Dermis blood vessel endothelial cell (primary cell): ENCODE measurements at places on chromosomes 13 and 19. TPM values are rescaled to one million over a fixed set of nuclear protein-coding genes. Genes with fewer than 3 reads are reported as not detected.

DNA sequence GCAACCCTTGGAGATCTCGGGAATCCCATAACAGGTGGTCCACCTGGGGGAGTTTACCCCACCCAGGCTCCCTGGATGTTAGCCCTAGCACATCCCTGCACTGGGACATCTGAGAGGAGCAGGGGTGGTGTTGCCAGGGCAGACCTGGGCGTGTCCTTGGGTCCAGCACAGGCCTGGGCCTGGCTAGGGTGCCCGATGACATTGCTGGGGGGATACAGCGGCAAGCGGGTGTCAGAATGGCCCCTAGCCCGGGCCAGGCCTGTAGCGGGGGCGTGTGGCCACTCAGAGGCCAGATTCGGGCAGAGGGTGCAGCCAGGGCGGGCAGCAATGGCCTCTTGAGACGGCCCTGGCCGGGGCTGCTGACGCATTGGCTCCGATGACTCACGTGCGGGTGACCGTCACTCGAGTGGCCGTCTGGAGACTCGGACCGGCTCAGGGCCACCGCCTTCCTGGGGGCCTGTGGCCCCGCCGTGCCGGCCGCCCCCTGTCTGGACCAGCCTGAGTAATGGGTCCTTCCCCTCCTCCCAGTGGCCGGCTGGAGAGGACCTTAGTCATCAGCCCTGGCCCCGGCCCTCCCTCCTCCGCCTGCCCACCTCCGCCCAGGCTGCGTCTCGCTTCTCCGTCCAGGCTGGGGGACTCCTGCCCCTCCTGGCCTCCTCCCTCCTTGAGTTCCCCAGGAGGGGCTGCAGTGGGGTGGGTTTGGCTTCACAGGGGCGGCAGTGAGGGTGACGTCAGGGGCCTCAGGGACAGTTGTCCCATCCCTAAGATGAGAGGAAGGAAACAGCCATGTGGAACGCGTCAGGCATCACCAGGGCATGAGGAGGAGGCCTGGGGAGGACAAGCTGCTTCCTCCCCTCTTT is 23.2 kb upstream of the CRTC1 start:
- peak; percentile 43 for DNase-seq

DNA sequence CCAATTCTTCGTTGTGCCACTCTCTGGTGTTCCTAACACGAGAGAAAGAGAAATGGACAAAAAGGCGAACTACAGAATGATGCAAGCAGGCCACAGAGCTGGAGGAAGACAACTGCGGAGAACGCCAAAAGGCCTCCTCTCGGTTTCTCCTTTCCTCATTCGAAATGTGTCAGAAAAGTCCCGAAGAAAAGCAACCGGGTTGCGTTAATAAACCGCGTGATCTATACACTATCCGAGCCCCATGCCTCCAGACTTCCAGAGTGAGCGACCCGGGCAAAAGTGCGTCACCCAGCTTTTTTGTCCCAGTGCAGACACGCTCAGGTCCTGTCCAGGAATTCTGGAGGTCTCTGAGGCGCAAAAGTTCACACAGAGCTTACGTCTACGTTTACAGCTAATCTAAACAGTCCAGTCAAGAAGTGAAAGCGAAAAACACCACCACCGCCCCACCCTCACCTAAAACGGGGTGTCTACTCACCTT is 413 bp downstream of the N4BP2L2 start:
- peak; percentile 64 for DNase-seq

Gene RPS15
- total RNA-seq, result 380 and 637 TPM in 2 replicates

GRCh38 chr19:5588906-5589676 is 21.3 kb upstream of the TINCR start:
- DNase-seq, result no peak

DNA sequence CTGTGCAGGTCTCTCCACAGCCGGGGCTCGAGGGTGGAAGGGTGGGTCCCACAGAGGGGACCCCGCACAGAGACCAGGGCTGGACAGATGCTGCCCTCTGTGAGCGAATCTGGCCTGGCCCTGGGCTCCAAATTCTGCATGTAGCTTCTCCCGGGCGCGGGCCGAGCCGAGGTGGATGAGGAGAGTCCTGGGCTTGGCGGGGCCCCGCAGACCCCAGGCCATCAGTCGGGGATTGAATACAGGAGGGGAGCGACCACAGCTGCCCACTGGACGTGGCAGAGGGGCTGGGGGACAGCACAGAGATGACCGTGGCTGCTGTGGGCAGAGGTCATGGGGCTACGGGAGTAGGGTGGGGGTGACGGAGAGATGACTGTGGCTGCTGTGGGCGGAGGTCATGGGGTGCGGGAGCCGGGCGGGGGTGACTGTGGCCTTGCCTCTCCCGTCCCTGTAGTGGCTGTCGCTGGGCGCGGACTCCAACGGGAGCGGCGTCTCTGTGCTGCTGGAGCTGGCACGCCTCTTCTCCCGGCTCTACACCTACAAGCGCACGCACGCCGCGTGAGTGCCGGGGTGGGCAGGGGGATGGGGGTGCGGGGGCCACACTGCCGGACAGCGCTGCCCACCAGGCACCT is 15.5 kb downstream of the NCLN start:
- DNase-seq, result no peak

DNA sequence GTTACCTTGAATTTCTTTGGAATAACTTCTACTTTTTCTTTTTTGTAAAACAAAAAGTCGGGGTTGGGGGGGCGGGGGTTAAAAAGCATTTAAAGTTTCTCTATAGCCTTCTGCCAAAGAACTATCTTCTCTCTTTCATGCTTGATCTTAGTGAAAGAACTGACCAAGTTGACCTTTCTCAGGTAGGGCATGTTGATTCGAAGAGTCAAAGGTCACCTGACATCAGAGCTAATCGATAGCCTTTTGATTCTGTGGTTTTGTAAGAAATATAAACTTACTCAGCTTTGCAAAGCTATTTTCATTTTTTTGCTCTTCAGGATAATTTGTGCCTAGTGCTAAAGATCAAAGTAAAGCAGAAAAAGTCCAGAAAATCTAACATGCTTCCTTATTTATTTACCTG is 181.5 kb downstream of the IRS2 start:
- DNase-seq, result no peak

DNA sequence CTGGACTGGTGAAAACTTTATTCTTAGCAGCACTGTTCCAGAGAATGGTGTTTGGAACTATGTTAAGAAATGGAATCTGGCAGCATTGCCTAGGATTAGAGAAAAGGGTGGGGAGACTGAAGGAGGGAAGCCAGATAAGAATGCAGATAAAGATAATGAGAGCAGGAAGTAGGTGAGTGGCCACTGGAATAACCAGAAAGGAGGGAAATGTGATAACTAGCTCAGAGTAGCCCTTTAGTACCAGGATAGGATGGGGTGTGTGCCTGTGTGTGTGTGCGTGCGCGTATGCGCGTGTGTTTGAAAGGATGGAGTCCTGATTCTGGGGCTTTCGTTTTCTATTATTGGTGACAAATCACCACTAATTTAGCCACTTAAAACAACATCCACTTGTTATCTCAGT is 33.4 kb upstream of the FRY start:
- no peak for DNase-seq

Gene B3GNT8
- total RNA-seq, result 1.8 and 2.6 TPM in 2 replicates

DNA sequence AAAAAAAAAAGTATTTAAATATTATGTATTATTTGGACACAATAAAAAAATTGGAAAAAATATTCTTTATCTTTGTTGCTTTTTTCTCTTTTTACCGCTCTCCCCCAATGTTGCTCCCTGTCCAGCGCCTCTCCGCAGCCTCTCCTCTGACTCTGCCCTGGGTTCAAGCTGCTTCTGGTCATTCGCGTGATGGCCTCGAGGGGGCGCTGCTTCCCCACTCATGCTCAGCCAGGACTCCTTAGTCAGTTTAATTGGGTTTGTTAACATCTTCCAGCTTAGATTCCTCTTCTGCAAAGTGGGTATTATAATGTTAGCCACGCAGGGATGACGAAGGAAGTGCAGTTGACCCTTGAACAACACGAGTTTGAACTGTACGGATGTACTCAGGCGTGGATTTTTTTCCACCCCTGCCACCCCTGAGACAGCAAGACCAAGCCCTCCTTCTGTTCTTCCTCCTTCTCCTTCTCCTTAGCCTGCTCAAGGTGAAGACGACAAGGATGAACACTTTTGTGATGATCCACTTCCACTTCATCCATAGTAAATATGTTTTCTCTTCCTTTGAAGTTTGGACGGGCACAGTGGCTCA is 4.9 kb upstream of the NWD1 start:
- peak; percentile 71 for DNase-seq

DNA sequence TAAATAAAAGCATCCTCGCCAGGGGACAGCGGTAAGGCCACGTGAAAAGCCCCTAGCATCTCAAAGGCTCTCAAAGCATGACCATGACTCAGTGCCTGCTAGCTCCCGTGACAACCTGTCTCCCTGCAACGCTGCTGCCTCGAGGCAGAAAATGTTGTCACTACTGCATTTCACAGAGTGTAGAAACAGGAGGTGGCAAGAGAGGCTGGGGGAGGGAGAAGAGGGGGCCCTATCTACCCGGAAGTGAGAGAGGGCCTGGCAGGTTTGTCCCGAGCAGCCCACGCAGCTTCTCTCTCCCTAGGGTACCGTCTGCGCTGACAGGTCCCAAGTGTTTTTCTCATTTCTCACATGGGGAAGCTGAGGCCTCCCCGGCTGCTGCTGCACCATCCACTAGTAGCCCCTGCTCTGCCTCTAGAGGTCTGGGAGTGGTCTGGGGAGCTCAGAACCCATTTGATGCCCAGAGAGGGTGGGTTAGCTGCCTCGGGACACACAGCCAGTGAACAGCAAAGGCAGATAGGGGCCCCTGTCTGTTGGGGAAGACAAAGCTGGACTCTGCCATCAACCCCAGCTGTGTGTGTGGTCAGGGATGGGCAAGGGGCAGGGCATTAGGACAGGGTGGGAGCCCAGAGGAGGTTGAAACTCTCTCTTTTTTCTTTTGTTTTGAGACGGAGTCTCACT is 3.7 kb downstream of the TINCR start:
- DNase-seq, result no peak

Gene IGFLR1
- total RNA-seq, result 1.9 and 2.2 TPM in 2 replicates

DNA sequence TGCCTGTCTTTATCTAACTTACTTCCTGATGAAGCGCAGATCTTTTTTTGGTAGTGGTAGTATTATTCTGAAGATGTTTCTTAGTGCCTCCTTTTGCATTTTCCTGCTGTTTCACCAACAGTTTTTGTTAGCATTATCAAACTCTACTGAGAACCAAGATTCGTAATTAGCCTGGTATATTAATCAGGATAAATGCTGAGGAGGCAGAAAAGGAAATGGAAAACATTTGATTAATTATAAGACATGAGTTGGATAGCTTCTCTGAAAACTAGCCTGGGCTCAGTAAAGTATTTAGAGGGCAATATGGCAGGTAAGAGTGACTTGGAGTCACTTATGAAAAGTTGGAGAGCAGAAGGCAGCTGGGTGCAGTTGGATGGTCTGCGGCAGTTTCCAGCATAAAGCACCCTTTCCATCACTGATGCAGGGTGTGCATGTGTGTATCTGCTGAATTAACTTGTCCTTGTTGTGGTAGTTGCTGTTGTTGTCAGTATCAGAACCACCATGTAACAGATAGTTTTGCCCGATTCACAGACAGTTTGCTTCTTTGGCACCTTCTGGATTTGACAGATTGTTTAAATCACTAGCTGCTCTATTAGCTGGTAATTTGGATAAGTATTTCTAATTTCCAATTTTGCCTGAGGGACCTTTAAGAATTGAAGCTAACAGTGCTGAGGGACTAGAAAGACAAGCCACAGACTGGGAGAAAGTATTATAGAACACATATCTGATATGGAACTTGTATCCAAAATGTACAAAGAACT is 6.9 kb upstream of the TNFRSF19 start:
- DNase-seq, result no peak

GRCh38 chr19:6516659-6517291 is 14.1 kb upstream of the TNFSF9 start:
- DNase-seq, result peak; percentile 92

DNA sequence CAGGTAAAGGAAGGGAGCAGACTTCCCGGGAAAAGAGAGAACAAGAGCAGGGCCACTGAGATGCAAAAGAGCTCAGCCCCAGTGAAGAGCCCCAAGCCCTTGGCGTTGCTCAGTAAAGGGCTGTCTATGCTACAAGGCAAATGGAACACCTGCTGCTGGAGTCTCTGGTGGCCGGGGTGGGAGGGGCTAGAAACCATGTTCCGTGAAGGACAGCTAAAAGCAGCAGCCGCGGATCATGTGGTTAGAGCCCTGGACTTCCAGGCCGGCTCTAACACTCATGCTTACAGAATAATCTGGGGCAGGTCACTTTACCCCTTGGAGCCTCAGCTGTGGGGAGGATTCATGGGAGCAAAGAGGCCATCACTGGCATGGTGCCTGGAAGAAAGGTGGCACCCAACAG is 17.8 kb downstream of the POU2F2 start:
- DNase-seq, result no peak

Gene S1PR4
- 2.1 and 2.2 TPM in 2 replicates for total RNA-seq

DNA sequence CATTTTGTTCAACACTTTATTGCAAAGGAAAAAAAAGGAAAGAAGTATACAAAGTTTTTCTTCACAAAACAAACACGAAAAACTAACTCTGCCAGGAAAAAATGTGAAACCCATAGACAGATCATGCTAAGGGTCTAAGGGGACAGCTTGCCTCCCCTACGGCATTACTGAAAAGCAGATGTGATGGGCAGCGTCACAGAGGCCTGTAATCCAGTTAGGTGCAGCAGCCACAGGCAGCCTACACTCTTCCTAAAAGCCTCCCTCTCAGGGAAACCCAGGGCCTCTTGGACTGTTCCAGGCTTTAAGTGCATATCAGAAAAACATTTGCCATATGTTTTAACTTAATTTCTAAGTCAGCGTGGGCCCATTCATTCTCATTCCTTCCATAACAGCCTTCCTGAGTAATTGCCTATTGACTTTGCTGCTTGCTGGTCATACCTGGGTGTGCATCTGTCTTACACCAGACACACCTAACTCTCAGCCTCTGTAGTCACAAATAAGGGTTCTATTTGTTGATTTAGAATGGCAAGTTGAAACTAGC is 135.7 kb upstream of the SERP2 start:
- DNase-seq, result peak; percentile 28

DNA sequence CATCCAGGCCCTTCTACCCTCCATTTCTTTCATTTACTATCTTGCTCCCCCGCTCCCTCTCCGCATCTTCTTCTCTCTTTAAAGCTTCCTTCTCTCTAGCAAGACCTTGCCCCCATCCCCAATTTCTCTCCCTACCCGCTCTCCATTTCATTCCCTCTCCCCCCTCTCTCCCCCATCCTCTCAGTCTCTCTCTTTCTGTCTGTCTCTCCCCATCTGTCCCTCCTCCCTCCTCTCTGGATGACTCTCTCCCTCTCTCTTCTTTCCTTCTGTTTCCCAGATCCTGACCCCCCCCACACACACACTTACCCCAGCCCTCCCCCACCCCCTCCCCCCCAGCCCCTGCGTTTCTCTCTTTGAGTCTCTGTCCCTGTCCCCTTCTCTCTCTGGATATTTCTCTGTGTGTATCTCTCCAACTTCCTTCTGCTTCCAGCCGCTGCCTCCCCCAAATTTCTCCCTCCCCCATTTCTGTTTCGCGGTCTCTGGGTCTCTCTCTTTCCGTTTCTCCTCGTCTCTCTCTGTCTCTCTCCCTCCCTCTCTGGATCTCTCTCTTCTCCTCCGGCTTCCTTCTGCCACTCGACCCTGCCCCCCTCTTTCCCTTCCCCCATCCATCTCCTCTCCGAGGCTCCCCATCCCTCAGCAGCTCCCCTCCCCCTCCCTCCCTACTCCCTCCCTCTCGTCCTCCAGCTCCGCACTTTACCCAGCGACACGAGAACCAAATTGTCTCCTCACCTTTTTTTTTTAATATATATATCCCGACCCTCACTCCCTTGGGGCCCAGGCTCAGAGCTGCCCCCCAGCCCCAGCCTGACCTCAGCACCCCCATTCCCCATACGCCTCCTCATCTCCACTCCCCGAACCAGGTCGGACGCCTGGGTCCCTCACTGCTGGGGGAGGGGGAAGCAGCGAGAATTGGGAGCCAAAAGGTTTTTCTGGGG is 3.6 kb upstream of the CACNG8 start:
- no peak for DNase-seq

Gene URAD
- not detected in 2 replicates for total RNA-seq

GRCh38 chr13:102236830-102237229 is 165.0 kb downstream of the FGF14 start:
- no peak for DNase-seq
